ENCODE measurements at places on chromosomes 2 and 18.

DNA sequence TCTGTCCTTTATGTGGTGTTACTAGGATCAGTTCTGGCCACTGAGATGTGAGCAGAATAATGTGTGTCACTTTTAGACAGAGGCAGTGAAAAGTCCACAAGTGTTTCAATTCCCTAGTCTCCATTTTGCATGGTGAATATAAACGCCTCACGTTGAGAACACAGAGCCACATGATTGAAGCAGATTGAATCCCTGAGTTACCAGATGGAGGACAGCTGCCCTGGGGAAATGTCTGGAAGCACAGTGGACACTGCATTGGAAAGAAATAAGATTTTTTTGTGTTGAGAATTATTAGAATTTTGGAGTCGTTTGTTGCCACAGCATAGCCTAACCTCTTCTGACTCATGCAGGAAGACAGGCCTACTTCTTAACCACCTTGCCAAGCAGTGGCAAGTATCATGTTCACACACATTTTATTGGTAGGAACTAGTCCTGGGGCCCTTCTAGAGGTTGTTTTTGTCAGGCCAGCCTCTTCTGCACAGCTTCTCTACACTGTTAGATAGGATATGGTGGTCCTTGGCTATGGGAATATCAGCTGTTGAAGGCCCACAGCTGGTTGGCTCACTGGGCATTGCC, 188.6 kb downstream of the TMEM182 start:
- no peak for DNase-seq

- no peak for DNase-seq
Measured at GRCh38 chr18:76373297-76373696, 121.7 kb downstream of the ZNF516 start.

GRCh38 chr2:144998435-144998834, 478.5 kb upstream of the ZEB2 start:
- DNase-seq: no peak

- DNase-seq: no peak
Measured at GRCh38 chr2:134574611-134575330, 144.0 kb downstream of the TMEM163 start.

DNA sequence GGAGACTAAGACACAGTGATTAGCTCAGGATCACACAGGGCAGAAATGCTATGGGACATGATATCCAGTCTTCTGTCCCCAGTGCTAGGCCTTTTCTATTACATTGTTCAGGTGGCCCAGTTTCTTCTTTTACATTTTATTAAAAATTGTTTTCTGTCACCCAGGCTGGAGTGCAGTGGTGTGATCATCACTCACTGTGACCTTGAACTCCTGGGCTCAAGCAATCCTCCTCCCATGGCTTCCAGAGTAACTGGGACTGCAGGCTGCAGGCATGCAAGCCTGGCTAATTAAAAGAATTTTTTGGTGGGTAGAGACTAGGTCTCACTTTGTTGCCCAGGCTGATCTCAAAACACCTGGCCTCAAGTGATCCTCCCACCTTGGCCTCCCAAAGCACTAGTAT, 15.4 kb downstream of the PDK1 start:
- no peak for DNase-seq

GRCh38 chr2:221285148-221285547, 287.0 kb downstream of the EPHA4 start:
- DNase-seq: no peak

GRCh38 chr2:55137024-55137958, 87.0 kb upstream of the RTN4 start:
- DNase-seq: no peak

GRCh38 chr18:76615065-76615733, 120.2 kb upstream of the ZNF516 start:
- no peak for DNase-seq

DNA sequence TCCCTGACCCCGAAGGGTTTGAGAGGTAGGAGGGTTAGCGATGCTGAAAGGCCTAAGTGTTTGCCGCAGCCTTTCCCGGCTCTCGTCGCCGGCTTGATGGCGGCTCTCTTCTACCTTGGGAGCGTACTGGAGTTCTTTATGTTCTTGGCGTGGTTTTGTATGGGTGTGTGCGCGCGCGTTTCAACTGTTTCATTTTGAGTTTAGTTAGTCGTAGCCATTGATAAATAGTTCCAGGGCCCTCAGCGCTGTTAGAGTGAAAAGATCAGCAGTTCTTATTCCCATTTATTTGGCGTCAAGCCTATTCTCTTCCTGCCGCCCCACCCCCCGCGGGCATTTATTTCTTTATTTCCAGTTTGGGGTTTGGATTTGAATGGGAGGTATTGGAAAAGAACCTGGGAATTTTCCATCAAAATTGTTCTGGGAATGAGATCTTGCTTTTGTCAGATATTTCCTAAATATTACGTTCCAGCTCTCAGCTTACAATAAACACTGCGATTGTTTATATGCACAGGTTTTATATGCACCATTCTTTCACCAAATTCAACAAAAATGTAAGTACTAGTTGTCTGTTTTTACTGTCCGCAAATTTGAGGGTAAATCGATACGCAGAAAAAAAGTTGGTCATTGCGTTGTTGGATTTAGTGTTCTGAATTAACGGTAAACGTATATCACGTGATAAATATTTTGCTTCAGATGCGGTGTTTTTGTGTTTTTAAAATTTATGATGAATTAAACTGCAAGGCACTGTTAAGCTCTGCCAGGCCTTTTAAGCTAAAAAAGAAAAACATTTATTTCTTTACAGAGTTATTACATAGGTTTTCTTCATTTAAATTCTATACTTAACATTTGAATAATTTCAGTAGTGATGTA, 954 bp downstream of the CCNT2 start:
- peak; percentile 27 for DNase-seq

DNA sequence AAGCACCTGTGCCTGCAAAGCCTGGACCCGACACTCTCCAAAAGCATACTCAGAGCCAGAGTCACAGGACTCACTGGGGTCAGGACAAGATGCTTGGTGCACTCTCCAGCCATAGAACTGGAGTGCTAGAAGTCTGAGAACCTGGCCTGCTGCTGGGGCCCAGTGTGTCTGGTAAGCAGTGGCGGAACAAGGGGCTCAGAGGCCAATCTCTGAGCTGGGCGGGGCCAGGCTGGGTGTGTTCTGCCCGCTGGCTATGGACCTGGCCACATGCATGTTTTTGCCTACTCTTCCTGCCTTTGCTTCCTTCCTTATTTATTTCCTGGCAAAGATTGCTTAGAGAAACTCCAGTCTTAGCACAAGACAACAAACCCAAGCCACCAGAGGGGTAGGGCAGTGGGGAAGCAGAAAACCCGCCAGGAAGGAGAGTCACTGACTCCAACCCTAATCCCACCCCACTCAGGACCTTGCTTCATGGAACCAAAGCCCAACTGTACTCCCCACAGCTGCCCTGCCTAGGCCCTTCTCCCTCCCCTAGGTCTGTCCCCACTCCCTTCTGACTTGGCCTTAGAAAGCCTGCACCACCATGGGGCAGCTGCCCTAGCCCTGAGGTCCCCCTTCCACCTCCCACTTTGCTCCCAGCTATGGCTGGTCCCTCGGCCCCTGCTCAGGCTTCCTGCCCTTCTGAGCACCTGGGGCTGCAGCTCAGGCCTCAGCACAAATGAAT, 315.5 kb downstream of the CELF4 start:
- no peak for DNase-seq
